Mucosa of gallbladder (tissue), 1 donor: ENCODE measurements at places on chromosomes 12 and 14. TPM values are rescaled to one million over a fixed set of nuclear protein-coding genes. Genes with fewer than 3 reads are reported as not detected.

The PIK3C2G gene
- total RNA-seq, result 38.8 TPM

The KRT77 gene
- not detected for total RNA-seq

DNA sequence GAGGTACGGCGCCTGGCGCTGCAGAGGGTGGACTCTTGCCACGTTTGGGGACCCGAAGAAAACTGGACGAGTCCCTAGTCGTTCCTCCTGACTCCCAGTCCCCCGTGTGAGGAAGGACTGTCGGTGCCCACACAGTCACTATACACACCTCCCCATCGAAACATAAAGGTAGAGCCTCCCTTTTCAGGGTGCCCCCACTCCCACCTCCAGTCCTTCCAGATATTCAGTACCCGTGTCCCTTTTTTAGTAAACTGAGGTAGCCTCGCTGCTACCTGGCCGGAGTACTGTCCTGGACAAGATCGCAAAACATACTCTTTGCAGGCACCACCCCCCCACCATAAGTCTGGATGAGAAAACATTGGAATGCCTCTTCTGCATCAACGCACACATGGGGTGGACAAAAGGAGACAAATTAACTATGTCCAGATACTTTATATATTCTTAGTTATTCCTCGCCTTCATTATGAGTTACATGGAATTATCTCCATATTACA, 610 bp upstream of the KMT2D start:
- DNase-seq, result no peak

DNA sequence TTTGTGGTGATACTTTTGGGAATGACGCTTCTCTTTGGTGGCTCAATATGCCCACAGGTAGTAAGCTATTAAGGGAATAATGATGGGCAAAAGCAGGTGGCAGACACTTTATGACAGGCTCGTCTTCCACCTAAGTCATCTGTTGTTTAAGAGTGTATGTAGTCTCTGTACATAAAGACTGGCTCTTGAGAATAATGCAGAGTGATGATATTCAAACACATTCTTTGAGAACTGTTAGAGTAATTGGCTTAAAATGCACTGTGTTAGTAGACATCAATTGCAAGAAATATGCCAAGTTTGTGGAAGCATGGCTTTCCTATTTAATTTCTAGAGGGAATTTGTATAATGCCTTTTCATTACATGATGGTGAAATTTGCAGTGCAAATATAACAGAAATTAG, 694.8 kb upstream of the MIS18BP1 start:
- DNase-seq, result no peak

DNA sequence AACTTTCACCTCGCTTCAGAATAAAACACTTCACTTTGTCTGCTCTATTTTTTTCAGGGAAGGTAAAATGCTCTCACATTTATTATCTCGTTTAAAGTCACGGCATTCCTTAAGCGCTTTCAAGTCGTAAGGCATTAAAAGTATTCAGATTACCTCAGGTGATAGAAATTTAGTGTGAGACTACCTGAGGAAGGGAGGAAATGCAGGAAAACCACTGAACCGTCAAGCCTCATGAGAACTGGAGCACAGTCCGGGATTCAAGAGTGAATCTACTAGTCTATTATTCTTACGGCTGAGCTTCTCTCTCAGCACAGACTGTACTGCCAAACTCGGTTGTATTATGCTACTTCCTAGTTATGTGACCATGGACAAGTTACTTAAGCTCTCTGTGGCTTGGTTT, 8.3 kb upstream of the PPFIBP1 start:
- no peak for DNase-seq

The IL31 gene
- total RNA-seq, result not detected

- no peak for DNase-seq
These were observed 17.3 kb downstream of the ARID4A start for GRCh38 chr14:58315606-58316005.

DNA sequence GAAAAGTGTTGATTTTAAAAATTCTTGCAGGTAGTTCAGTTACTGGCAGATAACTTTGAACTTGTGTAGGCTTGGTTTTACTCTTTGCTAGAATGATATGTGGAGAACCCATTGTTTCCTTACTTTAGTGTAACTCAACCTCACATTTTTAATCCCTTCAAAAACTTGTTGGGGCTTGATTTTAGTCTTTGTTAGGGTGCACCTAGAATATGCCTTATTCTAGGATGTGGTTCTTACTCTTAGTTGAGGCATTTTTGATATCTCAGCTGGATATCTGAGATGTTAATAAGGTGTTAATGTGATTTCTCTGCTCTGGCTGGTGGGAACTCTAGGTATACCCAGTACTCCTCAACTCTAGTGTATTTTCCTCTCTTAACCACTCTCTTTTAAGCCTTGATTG, 10.0 kb downstream of the MNAT1 start:
- no peak for DNase-seq

DNA sequence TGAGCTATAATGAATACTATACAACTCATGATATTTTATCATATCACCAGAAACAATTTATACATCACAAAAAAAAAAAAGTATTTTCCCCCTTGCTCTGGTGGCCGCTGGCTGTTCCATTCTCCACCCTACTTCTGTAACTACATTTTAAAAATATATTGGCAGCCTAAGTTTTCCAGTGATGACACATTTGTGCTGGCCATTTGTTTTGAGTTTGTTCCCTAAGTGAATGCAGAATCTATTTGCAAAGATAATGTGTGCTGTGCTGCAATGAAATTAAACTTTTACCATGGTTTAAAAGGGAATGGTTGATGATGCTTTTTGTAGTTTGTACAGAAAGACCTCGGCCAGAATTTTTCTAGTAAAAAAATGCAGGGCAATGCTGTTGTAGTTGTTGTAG, 1092.8 kb downstream of the TMTC2 start:
- DNase-seq, result no peak

DNA sequence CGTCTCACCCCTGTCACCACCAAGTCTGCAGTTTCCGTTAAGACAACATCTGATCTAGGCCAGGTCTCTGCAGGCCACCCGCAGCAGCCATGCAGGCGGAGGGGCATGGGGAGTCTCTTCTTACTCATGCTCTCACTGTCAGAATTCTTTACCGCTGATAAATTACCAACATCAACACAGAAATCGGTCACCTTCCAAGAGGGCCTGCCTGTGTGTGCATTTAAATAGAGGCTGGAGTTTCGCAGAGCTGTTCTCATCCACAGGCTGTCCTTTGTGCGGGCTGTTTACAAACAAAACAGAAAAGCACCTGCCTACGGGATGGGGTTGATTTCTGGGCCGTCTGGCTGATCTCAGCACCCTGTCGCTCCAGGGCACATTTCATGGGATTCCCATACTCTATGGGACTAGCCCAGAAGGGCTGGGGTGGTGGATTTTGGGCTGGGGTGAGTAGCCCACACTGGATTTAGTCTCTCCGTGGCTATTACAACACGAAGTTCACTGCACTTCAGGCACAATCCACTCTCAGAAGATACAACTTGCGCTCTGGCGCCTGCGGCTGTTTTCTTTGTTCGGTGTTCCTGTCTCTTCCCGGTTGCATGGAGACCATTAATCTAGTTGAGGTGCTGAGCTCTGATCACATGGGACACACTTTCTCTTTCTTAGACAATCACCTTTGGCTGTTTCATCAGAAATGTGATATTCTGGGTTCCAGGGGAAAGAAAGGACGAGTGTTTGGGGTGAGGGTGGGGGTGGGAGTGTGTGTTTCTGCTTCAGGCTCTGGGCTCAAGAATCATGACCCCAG, 331.1 kb downstream of the GLT1D1 start:
- no peak for DNase-seq

GRCh38 chr12:49793620-49794019, 34.6 kb downstream of the NCKAP5L start:
- DNase-seq, result no peak

- DNase-seq, result no peak
These were observed 56.4 kb downstream of the TMCC3 start for GRCh38 chr12:94593822-94594442.

GRCh38 chr14:55600784-55601561, 21.0 kb downstream of the KTN1 start:
- no peak for DNase-seq

DNA sequence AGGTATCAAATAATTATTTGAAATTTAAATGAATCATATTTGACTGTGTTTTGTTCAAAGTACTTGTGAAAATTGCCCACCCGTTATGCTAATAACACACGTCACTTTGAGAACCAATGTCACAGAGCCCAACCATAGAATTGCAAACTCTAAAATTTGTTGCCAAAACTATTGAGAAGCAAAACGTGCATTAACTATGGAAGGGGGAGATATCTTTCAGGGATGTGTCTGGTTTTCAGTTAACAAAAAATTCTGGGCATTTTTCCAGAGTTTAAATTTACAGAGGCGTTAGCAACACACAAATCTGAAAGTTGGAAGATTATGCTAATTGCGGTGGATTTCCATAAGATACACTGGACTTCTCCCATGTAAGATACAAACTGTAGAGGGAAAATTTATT, 371.8 kb upstream of the E2F7 start:
- DNase-seq, result no peak

- DNase-seq, result no peak
These were observed 10.7 kb upstream of the SRSF9 start for GRCh38 chr12:120480211-120480610.

- DNase-seq, result no peak
These were observed 10.9 kb downstream of the KMT2D start for GRCh38 chr12:49049566-49050224.

DNA sequence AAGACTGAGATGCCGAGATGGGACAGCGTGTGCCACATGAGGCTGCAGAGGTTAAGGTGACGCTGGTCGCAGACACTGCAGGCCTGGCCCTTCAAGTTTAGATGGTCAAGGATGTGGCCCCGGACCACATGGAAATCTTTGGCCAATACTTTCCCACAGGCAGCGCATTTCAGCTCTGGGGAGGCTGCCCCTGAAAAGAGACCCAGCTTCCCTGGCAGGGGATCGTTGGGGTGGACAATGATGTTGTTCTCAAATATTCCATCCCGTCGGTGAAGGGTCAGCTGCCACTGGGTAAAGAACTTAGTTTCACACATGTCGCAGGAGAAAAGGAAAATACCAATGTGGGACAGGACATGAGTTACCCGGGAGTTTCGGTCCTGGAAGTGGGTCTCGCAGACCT, 3.0 kb downstream of the ZBTB39 start:
- DNase-seq, result no peak

- DNase-seq, result no peak
These were observed 6.1 kb downstream of the CEP170B start for GRCh38 chr14:104871145-104871655.

The ORAI1 gene
- total RNA-seq, result 28.9 TPM

DNA sequence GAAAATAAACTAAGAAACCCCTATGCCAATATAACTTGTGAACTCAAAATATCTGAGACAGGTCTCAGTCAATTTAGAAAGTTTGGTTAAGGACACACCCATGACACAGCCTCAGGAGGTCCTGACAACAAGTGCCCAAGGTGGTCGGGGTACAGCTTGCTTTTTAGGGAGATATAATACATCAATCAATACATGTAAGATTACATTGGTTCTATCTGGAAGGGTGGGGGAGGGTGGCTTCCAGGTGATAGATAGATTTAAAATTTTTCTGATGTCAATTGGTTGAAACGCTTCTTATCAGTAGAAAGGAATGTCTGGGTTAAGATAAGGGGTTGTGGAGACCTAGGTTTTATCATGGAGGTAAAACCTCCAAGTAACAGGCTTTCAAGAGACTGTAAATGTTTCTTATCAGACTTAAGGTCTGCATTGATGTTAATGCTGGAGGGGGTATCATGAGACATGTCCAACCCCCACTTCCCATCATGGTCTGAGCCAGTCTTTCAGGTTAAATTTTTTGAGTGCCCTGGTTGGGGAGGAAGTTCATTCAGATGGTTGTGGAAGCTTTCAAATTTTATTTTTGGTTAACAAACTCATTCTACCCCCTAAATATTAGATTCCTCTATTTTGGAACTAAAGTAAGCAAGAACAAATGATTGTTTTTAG, 82.0 kb upstream of the RASSF8 start:
- no peak for DNase-seq

- DNase-seq, result peak; percentile 83
These were observed 3.8 kb upstream of the CACNB3 start for GRCh38 chr12:48814262-48815125.

The PROX2 gene
- 0.06 TPM for total RNA-seq

DNA sequence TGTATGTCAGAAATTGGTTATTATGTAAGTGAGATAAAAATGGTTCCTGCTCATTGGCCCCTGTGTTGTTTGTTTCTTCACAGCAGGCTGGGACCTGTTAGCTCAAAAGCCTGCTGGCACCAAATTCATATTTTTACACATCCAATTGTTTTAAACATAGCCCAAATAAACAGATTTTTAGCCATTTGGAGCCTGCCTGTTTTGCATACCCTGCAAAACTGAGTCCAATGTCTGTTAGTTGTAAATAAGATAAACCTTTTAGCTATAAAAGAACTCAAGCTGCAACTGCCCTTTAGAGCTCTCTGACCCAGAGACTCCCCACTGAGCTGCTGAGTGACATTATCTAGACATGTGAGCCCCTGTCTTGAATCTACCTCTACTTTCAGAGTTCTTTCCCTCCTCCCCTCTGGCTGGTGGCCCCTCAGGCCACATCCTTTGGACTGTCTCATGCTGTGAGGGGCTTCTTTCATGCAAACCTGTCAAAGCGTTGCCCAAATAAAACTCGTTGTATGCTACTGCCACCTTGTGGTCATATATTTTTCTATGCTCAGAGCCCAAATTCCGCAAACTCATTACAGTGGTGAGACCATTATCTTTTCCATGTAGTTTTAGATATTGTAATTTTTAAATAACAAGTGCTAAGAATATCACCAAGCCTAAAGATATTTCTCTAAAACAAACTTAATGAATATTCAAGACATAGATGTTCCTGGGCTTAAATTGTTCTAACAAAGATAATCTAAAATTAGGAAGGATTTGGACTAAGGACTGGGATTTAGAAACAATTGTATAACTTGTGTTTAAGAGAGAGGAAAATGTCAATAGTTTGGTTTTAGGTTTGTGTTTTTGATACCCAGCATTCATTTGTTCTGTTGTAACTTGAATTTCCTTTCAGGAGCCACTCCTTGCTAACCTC, 337.9 kb downstream of the AACS start:
- DNase-seq, result no peak

DNA sequence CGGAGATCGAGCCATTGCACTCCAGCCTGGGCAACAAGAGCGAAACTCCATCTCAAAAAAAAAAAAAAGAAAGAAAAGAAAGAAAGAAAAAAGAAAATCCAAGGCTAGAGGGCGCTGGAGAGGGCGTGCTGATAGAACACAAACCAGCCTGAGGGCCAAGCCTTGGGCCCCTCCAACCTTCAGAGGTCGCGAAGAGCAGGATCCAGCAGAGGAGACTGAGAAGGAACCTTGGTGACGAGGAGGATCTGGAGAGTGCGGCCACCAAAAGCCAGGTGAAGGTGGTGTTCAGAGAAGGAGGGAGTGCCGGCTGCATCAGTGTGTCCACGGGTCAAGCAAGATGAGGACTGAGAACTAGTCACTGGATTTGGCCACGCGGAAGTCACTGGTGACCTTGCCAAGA, 4.1 kb upstream of the DYNC1H1 start:
- no peak for DNase-seq

- DNase-seq, result no peak
These were observed 334.0 kb upstream of the FLRT2 start for GRCh38 chr14:85195872-85196477.

The XRCC3 gene
- 8.5 TPM for total RNA-seq

The SLC4A8 gene
- 2.6 TPM for total RNA-seq

- DNase-seq, result peak; percentile 38
These were observed 210.1 kb upstream of the DAAM1 start for GRCh38 chr14:58978343-58978742.

The RPAP3 gene
- 20.2 TPM for total RNA-seq

GRCh38 chr12:130710733-130711080, 5.4 kb downstream of the RIMBP2 start:
- DNase-seq, result no peak

The KIF21A gene
- total RNA-seq, result 26.4 TPM
